GM12878 (cell line): ENCODE measurements at places on chromosomes 5 and 9. TPM values are rescaled to one million over a fixed set of nuclear protein-coding genes. Genes with fewer than 3 reads are reported as not detected.

Gene DMRT3
- not detected in 2 replicates for polyA plus RNA-seq

Gene PCDHGB3
- not detected in 2 replicates for polyA plus RNA-seq

Gene SPAAR
- polyA plus RNA-seq, result not detected in 2 replicates

Gene EGFLAM
- polyA plus RNA-seq, result not detected in 2 replicates

Gene IL13
- polyA plus RNA-seq, result 0.15 TPM in 1 of 2 replicates, not detected in the other

Gene SPATA31D4
- not detected in 2 replicates for polyA plus RNA-seq

Gene KIF4B
- polyA plus RNA-seq, result 0.07 and 0.20 TPM in 2 replicates

Gene NPR3
- polyA plus RNA-seq, result 0.14 TPM in 1 of 2 replicates, not detected in the other

Gene NR5A1
- not detected in 2 replicates for polyA plus RNA-seq

Gene EFNA5
- polyA plus RNA-seq, result 9.8 and 10.2 TPM in 2 replicates

Gene NUTM2F
- polyA plus RNA-seq, result not detected in 2 replicates

Gene ISL1
- 0.08 and 0.16 TPM in 2 replicates for polyA plus RNA-seq

Gene GZMA
- polyA plus RNA-seq, result not detected in 2 replicates

Gene CTNND2
- polyA plus RNA-seq, result 0.16 TPM in 1 of 2 replicates, not detected in the other

Gene PCDHGA1
- not detected in 2 replicates for polyA plus RNA-seq

Gene OTP
- polyA plus RNA-seq, result 3.2 and 3.3 TPM in 2 replicates

Gene THBS4
- polyA plus RNA-seq, result 1.0 and 1.8 TPM in 2 replicates

Gene CCDC187
- polyA plus RNA-seq, result not detected in 2 replicates

Gene CER1
- polyA plus RNA-seq, result not detected in 2 replicates

Gene ST8SIA4
- polyA plus RNA-seq, result 20.8 and 23.2 TPM in 2 replicates

Gene CCDC69
- polyA plus RNA-seq, result 53.0 and 59.8 TPM in 2 replicates

Gene NTNG2
- not detected in 2 replicates for polyA plus RNA-seq

Gene NR6A1
- polyA plus RNA-seq, result 2.6 TPM in 2 replicates

Gene LCN15
- polyA plus RNA-seq, result 0.37 and 0.38 TPM in 2 replicates

Gene ZNF367
- 1.9 and 2.9 TPM in 2 replicates for polyA plus RNA-seq

Gene GTF2H2
- 45.5 and 45.7 TPM in 2 replicates for polyA plus RNA-seq

Gene MIER3
- polyA plus RNA-seq, result 6.5 and 6.9 TPM in 2 replicates

Gene GIN1
- polyA plus RNA-seq, result 6.9 and 8.8 TPM in 2 replicates

Gene LCN1
- not detected in 2 replicates for polyA plus RNA-seq

Gene FOXI1
- not detected in 2 replicates for polyA plus RNA-seq

Gene ZNF883
- 0.14 and 0.29 TPM in 2 replicates for polyA plus RNA-seq

Gene ARL14EPL
- not detected in 2 replicates for polyA plus RNA-seq

Gene PDE6A
- polyA plus RNA-seq, result 0.11 and 0.26 TPM in 2 replicates

Gene EDIL3
- 0.16 and 0.62 TPM in 2 replicates for polyA plus RNA-seq

Gene CCDC180
- 0.33 and 0.60 TPM in 2 replicates for polyA plus RNA-seq

Gene ZNF483
- polyA plus RNA-seq, result 0.03 and 0.17 TPM in 2 replicates

Gene IFNA14
- not detected in 2 replicates for polyA plus RNA-seq

Gene PRRX2
- polyA plus RNA-seq, result 0.12 TPM in 1 of 2 replicates, not detected in the other

Gene TYRP1
- not detected in 2 replicates for polyA plus RNA-seq

Gene ANKS6
- 1.9 and 2.0 TPM in 2 replicates for polyA plus RNA-seq

Gene FLT4
- not detected in 2 replicates for polyA plus RNA-seq

Gene SLC36A3
- 0.06 TPM in 1 of 2 replicates, not detected in the other for polyA plus RNA-seq

Gene PCDHGC4
- polyA plus RNA-seq, result 0.21 and 0.31 TPM in 2 replicates

Gene BNC2
- 0.22 and 0.31 TPM in 2 replicates for polyA plus RNA-seq

Gene LIFR
- polyA plus RNA-seq, result not detected in 2 replicates

Gene GGTA1
- polyA plus RNA-seq, result 0.17 TPM in 1 of 2 replicates, not detected in the other

Gene TDRD7
- 14.7 and 14.9 TPM in 2 replicates for polyA plus RNA-seq

Gene F2RL1
- polyA plus RNA-seq, result not detected in 2 replicates

Gene DUSP1
- 4.7 and 5.4 TPM in 2 replicates for polyA plus RNA-seq

Gene CDH12
- not detected in 2 replicates for polyA plus RNA-seq

Gene PAPPA
- 0.08 and 0.15 TPM in 2 replicates for polyA plus RNA-seq

Gene FAM169A
- polyA plus RNA-seq, result 4.9 and 5.3 TPM in 2 replicates

Gene COL27A1
- not detected in 2 replicates for polyA plus RNA-seq

Gene OMD
- polyA plus RNA-seq, result 0.50 and 0.70 TPM in 2 replicates

Gene CDC25C
- polyA plus RNA-seq, result 15.5 and 18.0 TPM in 2 replicates

Gene SLC2A8
- polyA plus RNA-seq, result 16.8 and 20.2 TPM in 2 replicates

Gene SLC34A1
- 0.07 and 0.15 TPM in 2 replicates for polyA plus RNA-seq

Gene TMEM174
- not detected in 2 replicates for polyA plus RNA-seq
